ENCODE measurements at places on chromosomes 7 and 10.

DNA sequence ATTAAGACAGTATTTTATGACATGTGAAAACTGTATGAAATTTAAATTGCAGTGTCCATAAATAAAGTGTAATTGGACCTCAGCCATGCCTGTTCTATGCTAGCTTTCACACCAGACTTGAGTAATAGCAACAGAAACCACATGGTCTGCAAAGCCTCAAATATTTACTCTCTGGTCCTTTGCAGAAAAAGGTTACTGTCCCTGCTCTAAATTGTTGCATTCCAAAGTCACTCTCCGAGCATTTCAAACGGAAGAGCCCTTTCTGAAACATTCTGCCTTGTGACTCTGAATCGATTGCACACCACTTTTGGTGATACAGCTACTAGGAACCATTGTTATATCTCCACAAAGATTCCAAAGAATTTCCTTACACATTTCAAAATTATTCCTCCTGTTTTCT is 81.0 kb upstream of the STK17A start:
- DNase-seq: no peak

- no peak for DNase-seq
Measured at GRCh38 chr7:116734710-116735109, 62.7 kb downstream of the MET start.

GRCh38 chr10:80279146-80279545 is 10.3 kb downstream of the MAT1A start:
- DNase-seq: no peak

DNA sequence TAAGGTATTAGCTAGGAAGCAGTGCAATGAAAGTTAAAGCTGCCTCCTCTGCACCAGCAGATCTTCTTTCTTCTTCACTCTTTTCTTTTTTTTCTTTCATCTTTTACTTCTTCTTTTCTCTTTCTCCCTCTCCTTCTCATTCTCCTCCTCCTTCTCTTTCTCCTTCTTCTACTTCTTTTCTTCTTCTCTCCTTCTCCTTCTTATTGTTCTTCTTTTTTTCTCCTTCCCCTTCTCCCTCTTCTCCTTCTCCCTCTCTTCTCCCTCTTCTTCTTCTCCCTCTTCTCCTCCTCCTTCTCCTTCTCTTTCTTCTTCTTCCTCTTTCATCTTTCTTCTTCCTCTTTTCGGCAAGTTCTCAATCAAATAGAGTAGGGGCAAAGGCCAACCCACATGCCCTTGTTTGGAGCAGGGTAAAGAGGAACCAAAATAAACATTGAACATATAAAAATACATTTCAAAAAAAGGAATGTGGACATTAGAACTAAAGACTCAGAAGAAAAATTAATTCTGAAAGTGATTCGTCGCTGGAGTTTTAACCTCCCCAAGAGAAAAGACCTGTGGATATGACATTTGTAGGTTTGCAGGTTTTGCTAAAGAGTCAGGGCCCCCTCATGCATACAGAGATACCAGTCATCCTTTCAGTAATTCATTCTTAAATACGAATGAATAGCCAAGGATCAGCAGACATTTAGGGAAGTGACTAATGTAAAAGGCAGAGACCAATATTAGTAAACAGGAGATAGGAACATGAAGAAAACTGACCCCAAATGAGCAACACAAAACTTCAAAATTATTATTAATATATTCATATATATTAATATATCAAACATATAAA is 93.0 kb upstream of the RSU1 start:
- DNase-seq: no peak

GRCh38 chr7:157432957-157433576 is 96.3 kb downstream of the DNAJB6 start:
- peak; percentile 63 for DNase-seq

DNA sequence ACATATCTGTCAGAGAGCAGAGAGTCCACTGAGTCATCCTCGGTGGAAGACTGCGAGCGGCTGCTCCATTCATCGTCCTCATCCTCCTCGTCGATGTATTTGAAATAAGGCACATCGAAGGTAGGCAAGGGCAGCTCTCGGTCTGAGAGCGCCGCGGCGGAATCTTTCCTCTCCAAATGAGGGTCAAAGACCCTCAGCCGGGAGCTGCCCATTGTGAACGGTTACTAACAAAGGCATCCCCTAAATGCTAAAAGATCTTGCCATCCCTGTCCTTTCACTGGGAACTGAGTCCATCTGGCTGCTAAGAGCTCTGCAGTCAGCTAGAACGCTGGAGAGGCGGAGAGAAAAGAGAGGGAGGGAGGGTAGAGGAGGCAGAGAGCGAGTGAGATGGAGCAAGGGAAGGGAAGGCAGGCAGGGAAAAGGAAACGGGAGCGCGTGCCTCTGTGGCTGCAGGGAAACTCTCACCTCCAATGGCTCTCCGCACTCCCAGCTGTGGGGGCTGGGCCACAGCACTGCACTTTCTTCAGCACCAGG is 163.4 kb downstream of the RAPGEF5 start:
- no peak for DNase-seq

GRCh38 chr10:26711324-26711723 is 13.8 kb downstream of the PDSS1 start:
- no peak for DNase-seq

DNA sequence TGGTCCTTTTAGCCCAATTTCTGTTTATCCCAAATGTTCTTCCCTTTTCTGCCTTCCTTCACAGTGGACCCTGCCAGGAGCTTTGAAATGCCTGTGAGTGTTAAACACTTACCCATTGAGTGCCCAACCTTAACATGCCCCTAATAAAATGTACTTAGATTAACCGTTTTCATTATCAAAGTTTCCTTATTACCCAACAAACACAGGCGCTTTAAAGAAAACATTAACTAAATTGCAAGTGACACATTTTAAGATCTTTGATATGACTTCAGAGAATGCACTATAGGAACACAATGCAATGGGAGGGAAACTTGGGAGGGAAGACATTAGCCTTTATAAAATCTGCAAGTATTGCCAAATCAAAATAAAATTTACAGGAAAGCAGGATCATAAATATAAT is 177.0 kb downstream of the CFTR start:
- no peak for DNase-seq

GRCh38 chr7:91541641-91542040 is 277.4 kb downstream of the FZD1 start:
- no peak for DNase-seq

DNA sequence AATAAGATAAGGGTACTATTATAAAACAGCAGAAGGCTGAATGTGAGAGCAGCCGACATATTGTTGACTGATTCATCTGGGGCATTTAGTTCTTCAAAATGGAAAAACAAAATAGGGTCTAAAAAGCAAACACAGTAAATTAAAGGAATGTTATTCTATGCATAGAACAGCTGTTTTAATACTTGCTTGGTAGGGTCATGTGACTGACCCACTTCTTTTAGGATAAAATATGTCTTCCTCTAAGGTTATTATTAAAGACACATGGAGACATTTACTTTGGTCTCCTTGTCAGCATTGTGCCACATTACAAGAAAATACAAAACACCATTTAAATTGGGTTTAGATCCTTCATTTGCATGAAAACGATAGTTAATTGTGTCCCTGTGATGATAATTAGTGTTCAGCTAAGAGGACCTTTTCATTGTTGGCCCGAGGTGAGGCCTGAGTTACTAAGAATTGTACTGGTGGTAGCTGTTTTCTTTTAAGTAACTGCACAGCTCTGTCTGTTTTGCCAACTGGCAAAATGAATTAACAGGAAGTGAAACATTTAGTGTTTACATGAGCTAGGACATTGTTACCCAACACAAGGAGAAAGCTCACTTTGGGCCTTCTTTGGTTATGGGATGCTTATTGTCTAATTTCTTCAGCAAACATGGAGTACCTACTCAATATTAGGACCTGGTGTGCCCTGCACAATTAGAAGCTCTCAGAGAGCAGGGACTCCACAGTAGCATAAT is 764.4 kb downstream of the LRMDA start:
- no peak for DNase-seq

DNA sequence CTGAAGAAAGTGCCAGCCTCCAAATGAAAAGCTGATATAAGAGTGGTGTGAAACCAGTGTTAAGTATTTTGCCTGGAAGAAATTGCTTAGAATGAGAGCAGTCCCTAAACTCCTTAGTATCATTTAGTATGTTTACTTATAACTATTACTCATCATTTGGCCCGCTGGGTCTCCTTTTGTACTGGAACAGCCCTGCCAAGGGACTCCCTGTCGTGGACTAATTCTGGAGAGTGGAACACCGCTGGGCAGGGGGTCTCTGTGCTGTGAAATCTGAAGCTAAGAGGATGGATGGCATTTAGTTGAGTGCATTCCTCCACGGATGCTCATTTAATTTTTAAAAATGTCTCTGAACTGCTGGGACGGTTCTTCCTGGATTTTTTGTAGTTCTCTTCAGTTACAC is 889.9 kb upstream of the C7orf33 start:
- no peak for DNase-seq

DNA sequence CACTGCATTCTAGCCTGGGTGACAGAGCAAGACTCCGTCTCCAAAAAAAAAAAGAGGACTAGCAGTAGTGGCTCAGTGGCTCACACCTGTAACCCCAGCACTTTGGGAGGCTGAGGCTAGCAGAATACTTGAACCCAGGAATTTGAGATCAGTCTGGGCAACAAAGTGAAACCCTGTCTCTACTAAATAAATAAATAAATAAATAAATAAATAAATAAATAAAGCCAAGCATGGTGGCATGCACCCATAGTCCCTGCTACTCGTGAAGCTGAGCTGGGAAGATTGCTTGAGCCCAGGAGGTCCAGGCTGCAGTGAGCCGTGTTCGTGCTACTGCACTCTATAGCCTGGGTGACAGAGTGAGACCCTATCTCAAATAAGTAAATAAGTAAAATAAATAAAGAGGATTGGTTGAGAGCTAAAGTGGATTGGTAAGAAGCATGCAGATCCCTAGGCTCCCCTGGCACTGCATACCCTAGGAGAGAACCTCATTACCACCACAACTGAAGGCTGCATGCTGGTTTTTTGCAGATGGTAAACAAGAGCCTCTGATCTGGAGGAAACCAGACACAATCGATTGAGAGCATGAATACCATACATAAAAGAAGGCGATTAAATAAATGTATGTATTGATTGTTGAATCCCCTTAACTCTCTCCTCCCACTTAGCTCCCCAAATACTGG is 163.2 kb downstream of the REEP3 start:
- no peak for DNase-seq

GRCh38 chr7:101164071-101164840 is 1.1 kb downstream of the VGF start:
- no peak for DNase-seq

DNA sequence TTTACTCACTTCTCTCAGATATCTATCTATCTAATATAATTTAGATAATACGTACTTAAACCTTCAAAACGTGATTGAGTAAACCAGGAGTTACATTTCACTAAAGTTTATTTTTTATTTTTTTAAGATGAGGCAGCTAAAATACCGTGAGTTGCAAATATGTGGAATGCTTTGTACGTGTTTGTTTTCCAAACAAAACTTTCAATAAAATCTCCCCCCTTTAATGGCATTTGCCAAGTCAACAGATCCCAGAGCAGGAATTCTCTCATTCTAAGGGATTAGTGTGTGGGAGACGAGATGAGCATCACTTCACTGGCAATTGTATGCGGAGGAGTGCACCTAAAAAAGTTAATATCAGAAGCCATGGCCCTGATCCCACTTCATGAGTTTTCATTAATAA is 53.7 kb upstream of the MAGI2 start:
- no peak for DNase-seq

DNA sequence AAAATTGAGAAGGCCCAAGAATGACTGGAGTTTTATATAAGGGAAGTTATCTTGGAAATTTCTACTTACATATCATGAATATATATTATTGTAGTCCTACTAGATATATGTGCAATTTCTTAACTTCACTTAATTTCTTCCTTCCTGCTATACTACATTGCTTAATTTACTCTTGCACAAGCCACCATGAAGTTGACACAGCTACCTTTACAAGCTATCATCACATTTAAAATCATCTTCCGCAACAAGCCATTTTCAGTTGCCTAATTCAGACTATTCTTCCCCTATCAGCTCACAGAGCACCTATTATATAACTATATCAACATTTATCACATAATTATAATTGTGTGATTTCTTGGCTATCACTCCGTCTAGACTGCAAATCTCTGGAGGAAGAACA is 418.4 kb downstream of the PARD3 start:
- DNase-seq: no peak
